ENCODE measurements at places on chromosomes 6 and 20. TPM values are rescaled to one million over a fixed set of nuclear protein-coding genes. Genes with fewer than 3 reads are reported as not detected.

The MAP7 gene
- total RNA-seq: 1.8 TPM

The GHRH gene
- total RNA-seq: not detected

The ZBTB22 gene
- total RNA-seq: 16.0 TPM

The ROMO1 gene
- 319 TPM for total RNA-seq

The CRISP1 gene
- total RNA-seq: not detected

The ANKRD66 gene
- total RNA-seq: not detected

The TFAP2C gene
- total RNA-seq: 2.8 TPM

The UCKL1 gene
- 47.4 TPM for total RNA-seq

The SH3BGRL2 gene
- total RNA-seq: 8.5 TPM

The STMND1 gene
- total RNA-seq: not detected

The BRPF3 gene
- 49.6 TPM for total RNA-seq

The PGK2 gene
- not detected for total RNA-seq

The ZNF165 gene
- total RNA-seq: 4.2 TPM

The PRKN gene
- total RNA-seq: 0.46 TPM

The CDSN gene
- not detected for total RNA-seq

The MUC21 gene
- total RNA-seq: not detected

The GSTA3 gene
- not detected for total RNA-seq

The PRR18 gene
- total RNA-seq: 0.23 TPM

The BPIFA3 gene
- not detected for total RNA-seq

The KHDRBS2 gene
- total RNA-seq: not detected

The MAP3K7 gene
- total RNA-seq: 33.1 TPM

The SUN5 gene
- total RNA-seq: not detected

The CD24 gene
- total RNA-seq: 57.4 TPM

The GLP1R gene
- not detected for total RNA-seq

The PSORS1C2 gene
- not detected for total RNA-seq

The CLVS2 gene
- 1.1 TPM for total RNA-seq

The BIRC7 gene
- total RNA-seq: 9.0 TPM

The PAK5 gene
- not detected for total RNA-seq

The SRSF12 gene
- 0.28 TPM for total RNA-seq

The FARS2 gene
- 12.8 TPM for total RNA-seq

The GPX5 gene
- total RNA-seq: not detected

The DNAH8 gene
- not detected for total RNA-seq

The GRIK2 gene
- total RNA-seq: 6.6 TPM
